ENCODE measurements at places on chromosomes 4 and X.

DNA sequence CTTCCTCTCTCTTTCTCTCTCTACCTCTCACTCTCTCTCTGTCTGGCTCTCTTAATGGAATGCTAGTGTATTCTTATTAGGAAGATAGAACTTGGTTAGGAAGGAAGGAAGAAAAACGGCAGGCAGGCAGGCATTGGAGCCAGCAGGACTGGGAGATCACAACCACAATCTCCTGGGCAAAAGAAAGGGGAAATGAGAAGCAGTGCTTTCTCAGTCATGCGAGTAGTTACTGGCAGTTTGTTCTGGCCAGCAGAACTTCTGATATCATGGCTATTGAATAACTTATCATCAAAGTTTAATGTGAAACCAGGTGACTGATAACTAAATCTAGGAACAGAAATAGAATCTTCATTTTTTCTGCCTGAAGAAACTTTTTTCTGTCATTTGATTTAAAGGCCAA, 60.9 kb upstream of the PAGE1 start:
- no peak for DNase-seq

DNA sequence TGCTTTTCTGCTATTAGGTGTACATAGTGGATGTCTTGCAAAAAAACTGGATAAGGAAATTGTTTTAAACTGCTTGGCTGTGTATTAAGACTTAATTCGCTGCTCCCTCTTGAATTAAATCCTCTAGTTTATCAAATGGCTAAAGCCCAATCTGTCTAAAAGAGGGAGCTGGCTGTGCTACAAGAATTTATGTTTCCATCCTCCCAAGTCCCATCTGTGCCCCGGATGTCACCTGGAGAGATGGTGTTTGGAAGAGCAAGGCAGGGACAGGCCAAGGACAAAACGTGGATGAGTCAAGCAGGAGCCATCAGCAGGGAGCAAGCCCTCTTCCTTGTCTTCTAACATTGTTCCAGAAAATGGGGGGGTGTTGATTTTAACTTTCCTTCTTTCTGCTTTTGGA, 171.3 kb upstream of the LCORL start:
- no peak for DNase-seq

DNA sequence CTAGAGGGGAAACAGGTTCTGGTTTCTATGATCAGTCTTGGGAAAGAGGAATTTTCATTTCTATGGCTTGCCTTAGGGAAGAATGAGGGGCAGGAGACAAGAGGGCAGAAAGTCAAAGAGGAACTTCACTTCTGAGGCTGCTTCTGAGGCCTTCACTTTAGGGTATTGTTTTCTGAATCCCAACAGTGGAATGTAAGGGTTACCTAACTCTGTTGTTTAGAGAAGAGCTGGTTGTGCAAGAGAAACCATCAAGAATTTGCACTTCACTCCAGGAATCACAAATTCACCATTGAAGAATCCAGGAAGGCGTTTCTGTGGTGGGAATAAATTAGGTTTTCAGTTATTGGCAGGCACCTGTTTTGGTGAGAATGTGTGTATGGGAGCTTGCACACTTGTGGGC, 126.7 kb upstream of the AMOT start:
- DNase-seq = no peak

DNA sequence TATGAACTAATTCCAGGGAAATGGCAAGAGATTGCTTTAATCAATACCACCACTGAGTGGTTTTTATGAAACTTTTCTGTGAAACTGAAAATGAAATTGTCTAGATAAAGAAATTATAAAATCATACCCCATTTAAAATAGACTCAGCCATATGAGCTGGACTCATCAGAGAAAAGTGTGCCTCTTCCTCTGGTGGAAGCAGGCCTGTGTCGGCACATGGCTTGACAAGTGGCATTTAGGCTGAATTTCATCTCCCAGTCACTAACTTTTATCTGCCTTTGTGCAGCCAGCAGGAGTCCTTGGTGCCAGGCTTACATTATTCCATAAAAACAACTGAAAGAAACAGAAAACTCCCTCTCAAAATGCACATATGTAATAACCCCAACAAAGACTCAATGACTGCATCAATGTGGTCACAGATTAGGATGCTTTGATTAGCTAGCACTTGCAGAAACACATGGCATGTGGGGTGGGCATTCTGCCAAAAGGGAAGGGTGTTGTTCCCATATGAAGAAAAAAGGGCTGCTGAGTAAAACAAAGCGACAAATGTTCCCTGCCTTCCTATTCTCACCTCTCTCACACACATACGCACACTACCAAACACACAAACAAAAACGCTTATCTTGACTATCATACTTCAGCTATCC, 232.3 kb downstream of the PABPC4L start:
- DNase-seq = no peak

- no peak for DNase-seq
These were observed 107.3 kb downstream of the SH3RF1 start for GRCh38 chr4:169163495-169163894.

- DNase-seq = no peak
These were observed 24.3 kb upstream of the UXT start for GRCh38 chrX:47683184-47683828.

DNA sequence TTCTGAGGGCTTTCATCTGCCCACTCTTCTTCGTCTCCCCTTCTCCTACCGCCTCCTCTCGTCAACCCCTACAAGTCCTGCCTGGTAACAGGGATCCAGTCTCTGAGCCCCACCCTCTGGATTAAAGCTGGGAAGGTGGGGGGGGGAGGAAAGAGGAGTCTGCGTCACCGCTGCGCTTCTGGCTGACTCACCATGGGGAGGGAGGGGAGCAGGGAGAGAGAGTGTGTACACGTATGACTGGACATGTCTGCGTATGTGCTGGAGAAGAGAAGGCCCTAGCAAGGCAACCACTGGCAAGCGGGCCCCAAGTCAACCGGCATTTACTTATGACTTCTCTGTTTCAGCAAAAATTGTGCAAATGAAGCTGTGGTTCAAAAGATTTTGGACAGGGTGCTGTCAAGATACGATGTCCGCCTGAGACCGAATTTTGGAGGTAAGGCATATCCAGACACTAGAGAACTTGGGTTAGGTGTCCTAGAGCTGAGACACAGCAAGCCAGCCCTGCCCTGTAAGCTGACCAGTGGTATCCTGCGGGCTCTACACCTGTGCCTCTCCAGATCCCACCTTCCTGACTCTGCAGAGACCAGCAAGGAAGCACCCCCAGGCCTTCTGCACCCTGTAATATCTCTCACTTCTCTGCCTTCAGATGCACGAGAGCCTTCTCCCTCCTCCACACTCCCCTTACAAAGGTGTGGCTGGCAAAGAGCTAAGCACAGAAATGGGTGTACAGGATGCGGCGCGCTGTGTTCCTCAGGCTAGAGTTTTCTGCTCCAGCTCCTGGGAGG, 2.5 kb downstream of the GABRQ start:
- DNase-seq = no peak

DNA sequence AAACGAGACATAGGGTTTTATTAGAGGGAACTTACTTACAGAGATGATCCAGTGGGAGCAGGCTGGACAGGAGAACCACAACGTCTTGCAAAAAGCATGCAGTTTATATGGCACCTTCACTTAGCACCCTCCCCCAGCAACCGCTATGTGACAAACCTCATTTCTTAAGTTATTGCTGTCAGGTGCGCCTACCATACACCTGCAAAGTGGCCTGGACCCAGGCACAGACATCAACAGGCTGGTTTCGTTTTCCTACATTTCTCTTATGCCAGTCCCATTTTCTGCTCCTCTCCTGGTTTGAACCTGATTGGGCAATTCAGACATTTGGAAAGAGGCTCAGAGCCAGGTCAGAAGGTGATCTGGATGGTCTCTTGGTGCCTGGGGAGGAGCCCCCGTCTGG, 18.3 kb downstream of the RTL5 start:
- DNase-seq = no peak

DNA sequence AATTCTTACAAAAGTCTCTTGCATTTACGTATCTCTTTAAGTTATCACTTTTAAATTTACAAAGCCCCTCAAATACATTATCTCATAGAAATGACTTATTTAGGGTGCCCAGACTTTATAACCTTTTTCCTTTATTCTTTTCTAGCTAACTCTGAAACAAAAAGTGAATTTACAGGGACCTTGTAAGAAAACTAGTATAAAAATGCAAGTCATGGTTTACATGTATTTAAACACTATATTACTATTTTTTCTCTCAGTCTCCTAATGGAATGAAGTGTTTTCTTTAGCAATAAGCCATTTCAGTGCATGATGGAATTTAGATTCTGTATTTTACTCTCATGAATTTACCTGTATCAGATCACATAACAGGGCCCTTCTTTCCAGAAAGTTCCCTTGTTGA, 14.5 kb upstream of the HEPH start:
- no peak for DNase-seq

Data from coronary artery (tissue), 2 donors.